ENCODE measurements at places on chromosomes 5 and 9.

GRCh38 chr9:36609306-36609705, 36.6 kb downstream of the MELK start:
- DNase-seq = no peak

DNA sequence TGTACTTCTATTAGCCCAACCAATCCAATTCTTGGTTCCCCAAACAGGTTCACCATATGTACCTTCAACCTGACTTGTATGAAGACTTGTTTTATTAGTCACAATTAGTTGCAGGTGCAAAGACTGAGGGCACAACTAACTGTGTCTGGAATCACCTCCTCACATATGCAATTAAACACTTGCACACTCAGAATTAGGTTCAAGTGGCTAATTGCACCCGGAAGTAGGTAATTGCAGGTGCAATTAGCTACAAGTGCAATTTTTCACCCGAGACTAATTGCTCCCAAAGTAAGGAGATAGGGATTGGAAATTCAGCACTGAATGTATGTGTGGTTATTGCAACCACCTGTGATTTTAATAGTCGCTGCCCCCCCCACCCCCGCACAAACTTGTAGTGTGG, 338.9 kb downstream of the ZSWIM6 start:
- DNase-seq = no peak

- no peak for DNase-seq
Measured at GRCh38 chr9:34568774-34569173, 20.8 kb downstream of the CNTFR start.

- no peak for DNase-seq
Measured at GRCh38 chr5:32138839-32139493, 35.2 kb downstream of the GOLPH3 start.

DNA sequence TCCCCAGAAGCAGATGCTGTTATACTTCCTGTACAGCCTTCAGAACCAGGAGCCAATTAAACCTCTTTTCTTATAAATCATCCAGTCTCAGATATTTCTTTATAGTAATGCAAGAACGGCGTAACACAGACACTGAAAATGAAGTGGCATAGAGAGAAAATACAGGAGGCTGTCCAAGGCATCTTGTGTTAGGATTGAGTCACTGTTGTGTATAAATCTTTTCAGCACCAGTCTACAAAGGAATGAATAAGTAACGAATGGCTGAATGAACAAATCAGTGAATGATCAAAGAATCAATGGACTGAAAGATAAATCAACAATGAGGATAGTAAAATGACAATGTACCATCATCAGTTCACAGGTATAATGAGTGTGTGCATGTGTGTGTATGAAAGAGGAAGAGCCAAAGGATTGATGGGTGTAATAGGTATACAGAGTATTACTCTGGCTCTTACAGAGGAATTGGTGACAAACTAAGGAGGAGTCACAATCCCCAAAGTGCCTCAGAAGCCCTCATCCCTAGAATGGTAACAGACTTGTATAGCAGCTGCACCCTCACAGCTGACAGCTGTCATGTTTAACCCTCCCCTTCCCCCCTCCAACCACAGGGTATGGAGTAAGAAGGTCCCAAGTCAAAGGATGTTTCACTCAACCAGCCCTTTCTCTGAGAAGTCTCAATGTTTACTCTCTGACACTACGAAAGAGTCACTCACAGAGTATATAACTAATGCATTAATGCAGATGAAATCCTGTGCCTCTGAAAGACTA, 29.8 kb upstream of the MIER3 start:
- no peak for DNase-seq

- DNase-seq = no peak
Measured at GRCh38 chr9:76733096-76733495, 31.1 kb upstream of the PCA3 start.

DNA sequence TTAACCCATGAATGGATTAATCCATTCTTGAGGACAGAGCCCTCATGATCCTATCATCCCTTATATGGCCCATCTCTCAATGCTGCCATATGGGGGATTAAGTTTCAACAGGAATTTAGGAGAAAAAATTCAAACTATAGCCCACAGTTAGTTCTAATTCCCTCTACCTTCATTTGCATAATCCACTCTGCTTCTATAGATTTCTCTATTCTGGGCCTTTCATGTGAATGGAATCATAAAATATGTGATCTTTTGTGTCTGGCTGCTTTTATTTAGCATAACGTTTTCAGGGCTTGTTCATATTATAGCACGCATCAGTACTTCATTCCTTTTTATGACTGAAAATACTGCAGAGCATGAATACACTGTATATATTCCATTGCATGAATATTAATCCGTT, 55.4 kb downstream of the CTSL start:
- no peak for DNase-seq

GRCh38 chr9:110742741-110743371, 74.3 kb downstream of the MUSK start:
- DNase-seq = no peak

- DNase-seq = no peak
Measured at GRCh38 chr5:36883894-36884462, 7.4 kb downstream of the NIPBL start.

DNA sequence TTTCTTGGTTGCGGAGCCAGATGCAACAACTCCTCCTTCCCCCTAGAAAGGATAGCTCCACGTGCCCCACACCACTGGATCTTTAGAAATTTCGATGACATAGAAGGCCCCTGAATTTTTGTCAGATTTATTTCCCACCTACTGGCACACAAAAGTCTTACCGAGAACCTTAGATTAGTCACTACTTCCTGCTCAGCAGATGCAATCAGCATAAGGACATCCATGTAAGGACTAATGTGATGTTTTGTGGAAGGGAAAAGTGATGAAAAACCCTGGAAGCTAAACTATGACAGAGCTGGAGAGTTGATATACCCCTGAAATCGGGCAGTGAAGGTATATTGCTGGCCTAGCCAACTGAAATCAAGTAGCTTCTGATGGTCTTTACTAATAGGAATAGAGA, 125.5 kb upstream of the NFIL3 start:
- no peak for DNase-seq

GRCh38 chr9:134210511-134210907, 46.1 kb upstream of the RNU6ATAC start:
- DNase-seq = no peak

- peak; percentile 69 for DNase-seq
Measured at GRCh38 chr9:128249908-128250838, 25.6 kb downstream of the GOLGA2 start.

- DNase-seq = no peak
Measured at GRCh38 chr5:134207696-134208095, 18.2 kb downstream of the PPP2CA start.

Measured in anterior cingulate cortex (tissue), 58 donors.